ENCODE measurements at places on chromosomes 12 and 14. TPM values are rescaled to one million over a fixed set of nuclear protein-coding genes. Genes with fewer than 3 reads are reported as not detected.

DNA sequence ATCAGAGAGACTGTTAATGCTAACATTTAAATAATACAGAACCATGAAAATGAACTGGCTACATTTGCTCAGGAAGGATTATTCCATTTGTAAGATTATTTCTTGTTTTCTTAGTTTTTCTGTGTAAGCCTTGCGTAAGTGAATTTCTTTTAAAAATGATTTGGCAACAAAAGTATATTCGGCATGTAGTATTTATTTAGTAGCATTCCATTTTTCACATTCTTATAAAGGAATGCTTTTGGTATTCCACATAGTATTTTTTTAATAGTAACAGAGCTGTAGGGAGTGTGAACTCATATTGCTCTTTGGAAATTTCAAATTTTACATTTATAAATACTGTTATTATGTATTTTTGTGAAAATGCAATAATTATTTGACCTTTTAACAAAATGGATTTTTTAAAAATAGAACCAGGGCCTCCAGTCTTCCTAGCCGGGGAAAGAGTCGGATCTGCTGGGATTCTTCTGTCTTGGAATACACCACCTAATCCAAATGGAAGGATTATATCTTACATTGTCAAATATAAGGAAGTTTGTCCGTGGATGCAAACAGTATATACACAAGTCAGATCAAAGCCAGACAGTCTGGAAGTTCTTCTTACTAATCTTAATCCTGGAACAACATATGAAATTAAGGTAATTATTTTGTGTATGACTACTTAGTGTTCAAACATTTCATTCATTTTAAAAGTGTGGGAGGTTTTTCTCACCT is 1.2 kb downstream of the PTPRQ start:
- DNase-seq = no peak

DNA sequence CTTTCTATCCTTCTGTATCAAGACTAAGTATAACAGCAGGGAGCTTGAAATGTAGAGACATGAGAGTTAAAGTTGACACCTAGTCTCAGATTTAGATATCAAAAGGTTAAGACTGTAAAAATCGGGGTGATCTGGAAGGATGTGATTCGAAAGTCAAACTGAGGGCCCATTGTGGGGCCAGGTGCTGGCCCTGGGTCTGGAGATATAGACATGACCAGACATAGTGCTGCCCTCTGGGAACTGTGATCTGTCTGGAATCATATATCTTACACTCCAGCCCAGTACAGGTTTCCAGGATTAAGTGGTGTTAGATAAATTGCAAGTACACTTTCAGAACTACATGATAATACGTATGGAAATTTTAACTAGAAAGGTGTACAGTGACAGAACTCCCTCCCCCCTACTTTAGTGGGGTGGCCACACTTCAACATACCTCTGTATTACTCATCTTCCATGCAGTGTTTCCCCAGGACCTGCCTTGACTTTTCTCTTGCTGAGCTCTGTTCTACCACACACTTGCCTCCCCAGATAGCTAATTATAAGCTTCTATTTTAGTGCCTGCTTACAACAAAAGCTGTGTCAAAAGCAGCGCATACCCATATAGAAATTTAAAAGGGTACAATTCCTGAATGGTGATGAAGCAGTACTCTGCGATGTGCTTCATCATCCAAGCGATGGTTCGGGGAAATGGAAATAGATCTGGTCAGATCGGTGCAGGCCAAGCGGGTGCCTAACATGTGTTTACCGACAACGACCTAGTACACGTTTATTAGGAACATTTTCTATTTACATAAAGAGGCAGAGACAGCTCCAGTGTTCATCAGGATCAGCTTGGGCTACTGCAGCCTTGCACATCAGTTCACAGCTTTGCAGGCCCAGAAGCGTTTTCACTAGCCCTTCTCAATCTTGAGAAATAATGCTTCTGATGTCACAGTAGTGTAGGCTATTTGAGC is 68.7 kb downstream of the ARF6 start:
- no peak for DNase-seq

GRCh38 chr14:29232711-29233110 is 466.1 kb downstream of the FOXG1 start:
- no peak for DNase-seq

GRCh38 chr12:105741786-105742566 is 396.8 kb downstream of the NUAK1 start:
- no peak for DNase-seq

- DNase-seq = no peak
These were observed 102.8 kb downstream of the SLC16A7 start for GRCh38 chr12:59698600-59698999.

GRCh38 chr12:87784350-87784749 is 244.9 kb downstream of the C12orf50 start:
- DNase-seq = no peak

DNA sequence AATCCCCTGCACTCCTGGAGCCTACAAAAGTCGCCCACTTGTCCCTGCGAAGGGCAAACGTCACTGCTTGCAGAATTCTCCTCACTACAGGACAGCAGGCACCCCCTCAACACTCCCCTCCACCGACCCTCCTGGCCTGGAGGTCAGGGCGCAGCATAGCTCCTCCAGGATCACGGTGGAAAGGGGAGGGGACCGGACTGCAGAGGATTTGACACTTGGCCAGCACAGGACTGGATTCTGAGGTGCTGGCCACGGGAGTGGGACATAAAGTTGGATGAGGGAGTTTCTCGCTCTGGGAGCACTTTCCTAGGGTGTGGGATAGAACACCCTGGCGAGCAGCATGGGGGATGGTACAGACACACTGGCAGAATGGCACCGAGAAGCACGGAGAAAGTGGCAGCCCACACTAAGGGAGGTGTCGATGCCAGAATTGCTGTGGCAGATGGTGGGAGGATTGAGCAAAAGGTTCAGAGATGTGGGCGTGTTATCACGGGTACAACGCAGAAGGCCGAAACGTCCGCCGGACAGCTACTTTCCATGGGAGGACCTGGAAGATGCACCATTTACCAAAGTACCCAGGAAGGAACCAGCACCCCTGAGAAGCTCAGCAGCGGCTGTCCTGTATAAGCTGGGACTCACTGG is 51.4 kb upstream of the DIO3 start:
- no peak for DNase-seq

DNA sequence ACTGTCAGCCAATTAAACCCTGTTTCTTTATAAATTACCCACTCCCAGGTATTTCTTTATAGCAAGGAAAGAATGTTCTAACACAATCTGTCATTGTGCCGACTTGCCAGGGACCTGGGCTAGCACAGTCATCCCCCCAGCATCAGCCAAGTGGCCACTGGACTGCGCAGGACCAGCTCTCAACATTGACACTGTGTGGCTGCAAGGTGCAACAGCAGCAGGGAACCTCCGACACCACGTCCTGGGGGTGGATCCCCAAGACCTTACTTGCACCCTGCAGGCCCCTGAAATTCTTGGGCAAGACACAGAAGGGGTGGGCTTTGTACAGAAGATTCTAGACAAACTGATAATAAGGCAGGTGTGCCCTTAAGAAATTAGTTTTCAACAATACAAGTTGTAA is 309.5 kb downstream of the GLT1D1 start:
- no peak for DNase-seq

DNA sequence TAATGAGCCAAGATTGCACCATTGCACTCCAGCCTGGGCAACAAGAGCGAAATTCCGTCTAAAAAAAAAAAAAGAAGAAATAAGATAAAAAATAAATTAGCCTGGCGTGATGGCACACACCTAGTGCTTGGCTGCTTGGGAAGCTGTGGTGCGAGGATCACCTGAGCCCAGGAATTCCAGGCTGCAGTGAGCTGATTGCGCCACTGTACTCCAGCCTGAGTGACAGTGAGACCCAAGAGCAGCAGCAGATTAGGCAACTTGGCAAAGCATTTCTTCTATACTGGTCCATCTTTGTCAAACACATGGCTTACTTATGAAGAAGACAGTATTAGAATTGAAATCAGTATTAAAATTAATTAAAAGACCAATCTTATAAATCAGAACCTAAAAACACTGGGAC is 6.3 kb downstream of the GON7 start:
- no peak for DNase-seq

DNA sequence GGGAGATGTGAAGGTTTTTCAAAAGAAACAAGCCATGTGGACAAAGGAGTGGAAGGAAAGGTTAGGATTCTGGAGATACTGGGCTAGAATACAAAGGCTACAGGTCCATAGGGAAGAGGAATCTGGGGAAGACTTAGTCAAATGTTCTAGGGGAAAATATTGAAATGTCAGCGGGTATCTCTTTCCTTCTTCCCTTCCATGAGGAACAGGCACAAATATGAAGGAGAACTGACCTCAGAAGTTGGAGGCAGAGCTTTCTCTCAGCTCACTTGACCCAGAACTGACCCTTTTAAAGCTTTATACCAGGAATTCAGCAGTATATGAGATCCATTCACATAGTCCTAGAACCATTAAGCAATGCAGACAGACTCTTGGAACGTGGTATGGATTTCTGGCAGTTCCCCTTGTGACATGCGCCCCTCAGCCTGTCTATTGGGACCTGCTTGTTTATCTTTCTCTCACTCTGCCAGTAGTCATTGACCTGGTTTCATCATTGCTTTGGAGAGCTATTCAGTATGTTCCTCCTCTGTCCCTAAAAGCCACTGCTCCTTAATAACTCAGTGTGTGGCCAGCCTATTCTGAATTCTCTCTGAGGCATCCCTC is 43.0 kb upstream of the GSG1 start:
- DNase-seq = no peak

- no peak for DNase-seq
These were observed 131.0 kb upstream of the TMTC2 start for GRCh38 chr12:82555699-82556098.

- no peak for DNase-seq
These were observed 111.0 kb downstream of the MSRB3 start for GRCh38 chr12:65389436-65389835.

- peak; percentile 18 for DNase-seq
These were observed 3.1 kb upstream of the CDCA4 start for GRCh38 chr14:105023791-105024480.

DNA sequence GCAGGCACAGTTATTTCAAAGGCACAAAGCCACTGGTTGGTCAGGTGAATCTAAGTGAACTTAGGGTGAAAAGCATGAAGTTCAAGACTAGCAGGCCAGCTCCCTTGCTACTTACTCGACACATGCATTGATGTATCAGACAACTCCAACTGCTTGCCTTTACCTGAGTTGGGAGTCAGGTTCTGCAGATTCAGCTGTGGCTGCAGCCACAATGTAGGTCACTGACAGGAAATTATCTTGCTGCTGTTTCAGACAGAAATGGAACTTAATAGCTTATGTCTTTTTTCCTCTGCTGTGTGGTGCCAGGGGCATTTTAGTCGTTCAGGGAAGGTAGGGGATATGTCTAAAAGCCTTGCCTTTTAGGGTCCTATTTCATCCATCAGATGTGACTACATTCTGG is 125.6 kb upstream of the RPH3A start:
- no peak for DNase-seq

GRCh38 chr12:76108356-76108755 is 23.9 kb upstream of the NAP1L1 start:
- DNase-seq = no peak

- DNase-seq = no peak
These were observed 53.3 kb downstream of the KIF21A start for GRCh38 chr12:39389399-39390150.

- peak; percentile 71 for DNase-seq
These were observed 114.5 kb downstream of the RAD51B start for GRCh38 chr14:67934087-67934486.

- DNase-seq = no peak
These were observed 93.8 kb downstream of the TRAFD1 start for GRCh38 chr12:112219195-112219594.

DNA sequence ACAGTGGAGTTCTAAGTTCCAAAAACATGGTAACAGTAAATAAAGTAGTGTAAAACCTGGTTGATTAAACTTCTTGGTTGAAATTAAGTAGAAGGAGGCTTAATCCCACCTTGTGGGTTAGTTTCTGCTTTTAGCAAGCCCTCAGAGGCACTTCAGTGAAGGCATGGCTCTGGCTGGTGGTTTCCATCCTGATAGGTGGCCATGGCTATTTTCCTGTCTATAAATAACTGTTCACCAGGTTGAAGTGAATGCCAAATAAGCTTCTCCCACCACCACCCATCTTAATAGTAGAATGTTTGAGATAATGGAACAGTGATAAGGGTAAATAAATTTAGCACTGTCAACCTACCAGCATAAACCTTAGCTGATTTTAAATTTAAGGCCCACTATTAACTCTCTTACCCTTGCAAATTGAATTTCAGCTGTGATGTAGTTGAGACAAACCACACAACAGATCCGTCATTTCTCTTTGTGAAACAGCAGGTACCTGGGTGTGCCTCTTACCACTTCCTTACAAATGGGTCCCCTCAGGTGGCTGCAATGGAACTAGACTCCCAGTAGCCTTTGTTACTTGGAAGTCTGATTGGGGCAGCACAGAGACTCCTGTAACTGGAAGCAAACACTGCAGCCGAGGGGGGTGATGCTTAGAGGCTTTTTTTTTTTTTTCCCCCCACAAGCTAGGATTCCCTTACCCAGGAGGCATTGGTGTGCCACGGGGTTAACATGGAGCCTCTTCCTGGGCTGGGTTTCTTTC is 41.4 kb downstream of the DAAM1 start:
- DNase-seq = no peak

- no peak for DNase-seq
These were observed 67.7 kb upstream of the ARHGAP5 start for GRCh38 chr14:32009221-32009975.

- no peak for DNase-seq
These were observed 70.8 kb downstream of the WNK1 start for GRCh38 chr12:823028-823698.

DNA sequence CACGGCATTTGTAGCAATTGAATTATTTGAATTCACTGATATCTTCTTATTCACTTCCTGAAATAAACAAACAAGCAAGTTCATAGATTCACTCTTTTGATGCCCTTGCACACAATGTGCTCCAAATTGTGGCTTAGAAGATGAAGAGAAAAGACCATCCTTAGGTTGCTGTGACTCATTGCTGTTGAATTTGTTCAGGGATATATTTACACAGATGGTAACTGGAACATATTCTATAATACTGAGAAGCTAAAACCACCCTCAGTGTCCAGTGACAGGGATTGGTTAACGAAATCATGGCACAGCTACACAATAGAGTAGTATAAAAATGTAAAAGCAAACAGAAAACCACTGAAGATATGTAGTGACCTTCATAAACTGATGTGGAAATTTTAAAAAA is 3.1 kb downstream of the PRB4 start:
- DNase-seq = no peak

The GALNT6 gene
- 16.4 TPM for total RNA-seq

The ADAM20 gene
- 0.57 TPM for total RNA-seq

The TMEM116 gene
- 6.8 TPM for total RNA-seq

The ZDHHC22 gene
- 0.10 TPM for total RNA-seq

The PLEKHG7 gene
- total RNA-seq = not detected

The SERPINA10 gene
- total RNA-seq = not detected

The REP15 gene
- 0.86 TPM for total RNA-seq

The SLC17A8 gene
- not detected for total RNA-seq

The IL26 gene
- not detected for total RNA-seq

The KRT3 gene
- total RNA-seq = not detected

The SCNN1A gene
- 118 TPM for total RNA-seq

The PSEN1 gene
- 26.9 TPM for total RNA-seq

The INHBC gene
- total RNA-seq = 0.20 TPM
